ENCODE measurements at places on chromosomes 12 and 14. TPM values are rescaled to one million over a fixed set of nuclear protein-coding genes. Genes with fewer than 3 reads are reported as not detected.

Gene ALKBH2
- total RNA-seq, result 38.9 TPM

Gene CDKN3
- 66.4 TPM for total RNA-seq

Gene TMPRSS12
- total RNA-seq, result not detected

GRCh38 chr14:105739331-105740102 lies 213.1 kb downstream of the TMEM121 start:
- H3K36me3 ChIP-seq, result peaks cover 5% of the 10 kb centered on the region
- no peaks in the 10 kb centered on the region for H3K4me1 ChIP-seq
- H3K27ac ChIP-seq, result no peak overlapping the region
- no peaks in the 10 kb centered on the region for H3K27me3 ChIP-seq
- H3K4me3 ChIP-seq, result no peak overlapping the region

GRCh38 chr12:65597527-65597926 lies 226.8 kb upstream of the HMGA2 start:
- H3K27me3 ChIP-seq, result no peaks in the 10 kb centered on the region
- peak; percentile 14 for DNase-seq
- H3K4me1 ChIP-seq, result peaks cover 56% of the 10 kb centered on the region
- H3K4me3 ChIP-seq, result no peak overlapping the region
- no peaks in the 10 kb centered on the region for H3K36me3 ChIP-seq

- no peaks in the 10 kb centered on the region for H3K36me3 ChIP-seq
- no peak overlapping the region for H3K4me3 ChIP-seq
- peaks cover 11% of the 10 kb centered on the region for H3K4me1 ChIP-seq
- H3K27ac ChIP-seq, result no peak overlapping the region
- H3K27me3 ChIP-seq, result no peaks in the 10 kb centered on the region
- no peak for DNase-seq
Measured at GRCh38 chr12:7581046-7581445, 77.5 kb upstream of the CD163 start.

Data from MCF 10A (cell line).